GM04503 (cell line): ENCODE measurements at places on chromosomes 3 and 15.

DNA sequence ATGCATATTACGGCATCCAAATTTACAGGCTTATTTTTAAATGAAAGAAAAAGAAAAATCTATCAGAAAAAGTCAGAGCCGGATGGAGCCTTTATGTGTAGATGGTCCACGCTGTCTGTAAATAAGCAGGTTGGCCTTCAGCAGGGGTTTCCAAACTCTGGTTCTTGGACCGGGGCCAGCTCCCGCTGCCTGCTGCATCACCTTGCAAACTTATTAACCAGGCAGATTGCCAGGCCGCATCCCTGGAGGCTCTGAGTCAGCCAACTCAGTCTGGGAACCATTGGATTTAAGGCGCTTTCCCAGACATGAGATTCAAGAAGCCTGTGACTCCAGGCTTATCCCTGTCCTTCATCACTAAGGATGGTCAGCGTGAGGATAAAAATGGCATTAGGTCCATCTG is 212.4 kb downstream of the OPA1 start:
- DNase-seq, result no peak

DNA sequence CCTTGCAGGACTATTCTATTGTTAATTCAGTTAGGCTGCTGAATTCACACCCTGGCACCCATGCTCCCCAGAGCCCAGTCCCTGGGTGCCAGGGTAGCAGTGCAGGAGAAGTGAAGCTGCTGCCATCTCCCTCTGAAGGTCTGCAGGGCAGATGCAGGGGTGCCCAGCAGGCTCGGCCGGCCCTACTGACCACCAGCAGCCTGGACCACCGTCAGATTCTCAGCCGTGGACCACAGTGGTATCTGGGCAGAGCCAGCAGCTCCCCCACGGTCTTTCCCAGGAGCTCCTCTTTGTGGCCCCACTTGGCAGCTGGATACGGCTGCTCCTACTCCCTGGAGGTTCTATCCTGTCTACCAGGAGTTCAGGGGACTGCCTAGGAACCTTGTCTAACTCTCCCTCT is 46.8 kb downstream of the ALDH1L1 start:
- no peak for DNase-seq

- no peak for DNase-seq
These were observed 108.6 kb upstream of the AADACL2 start for GRCh38 chr3:151625086-151625485.

DNA sequence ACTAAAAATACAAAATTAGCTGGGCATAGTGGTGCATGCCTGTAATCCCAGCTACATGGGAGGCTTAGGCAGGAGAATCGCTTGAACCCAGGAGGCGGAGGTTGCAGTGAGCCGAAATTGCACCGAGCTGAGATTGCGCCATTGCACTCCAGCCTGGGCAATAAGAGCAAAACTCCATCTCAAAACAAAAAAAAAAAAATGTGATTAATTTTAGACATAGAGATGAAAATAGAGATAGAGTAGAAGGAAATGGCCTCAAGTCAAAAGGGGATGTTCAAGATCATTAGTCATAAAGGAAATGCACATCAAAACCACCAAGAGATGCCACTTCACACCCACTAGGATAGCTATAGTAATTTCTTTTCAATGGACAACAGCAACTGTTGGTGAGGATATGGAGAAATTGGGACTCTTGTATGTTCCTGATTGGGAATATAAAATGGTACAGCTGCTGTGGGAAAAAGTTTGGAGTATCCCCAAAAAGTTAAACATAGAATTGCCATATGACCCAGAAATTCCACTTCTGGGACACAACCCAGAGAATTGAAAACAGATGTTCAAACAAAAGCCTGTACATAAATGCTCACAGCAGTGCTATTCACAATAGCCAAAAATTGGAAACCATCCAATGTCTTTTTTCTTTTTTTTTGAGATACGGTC is 55.4 kb downstream of the ABHD2 start:
- DNase-seq, result peak; percentile 86

- DNase-seq, result no peak
These were observed 4.8 kb downstream of the UBE2E1 start for GRCh38 chr3:23810343-23811184.

DNA sequence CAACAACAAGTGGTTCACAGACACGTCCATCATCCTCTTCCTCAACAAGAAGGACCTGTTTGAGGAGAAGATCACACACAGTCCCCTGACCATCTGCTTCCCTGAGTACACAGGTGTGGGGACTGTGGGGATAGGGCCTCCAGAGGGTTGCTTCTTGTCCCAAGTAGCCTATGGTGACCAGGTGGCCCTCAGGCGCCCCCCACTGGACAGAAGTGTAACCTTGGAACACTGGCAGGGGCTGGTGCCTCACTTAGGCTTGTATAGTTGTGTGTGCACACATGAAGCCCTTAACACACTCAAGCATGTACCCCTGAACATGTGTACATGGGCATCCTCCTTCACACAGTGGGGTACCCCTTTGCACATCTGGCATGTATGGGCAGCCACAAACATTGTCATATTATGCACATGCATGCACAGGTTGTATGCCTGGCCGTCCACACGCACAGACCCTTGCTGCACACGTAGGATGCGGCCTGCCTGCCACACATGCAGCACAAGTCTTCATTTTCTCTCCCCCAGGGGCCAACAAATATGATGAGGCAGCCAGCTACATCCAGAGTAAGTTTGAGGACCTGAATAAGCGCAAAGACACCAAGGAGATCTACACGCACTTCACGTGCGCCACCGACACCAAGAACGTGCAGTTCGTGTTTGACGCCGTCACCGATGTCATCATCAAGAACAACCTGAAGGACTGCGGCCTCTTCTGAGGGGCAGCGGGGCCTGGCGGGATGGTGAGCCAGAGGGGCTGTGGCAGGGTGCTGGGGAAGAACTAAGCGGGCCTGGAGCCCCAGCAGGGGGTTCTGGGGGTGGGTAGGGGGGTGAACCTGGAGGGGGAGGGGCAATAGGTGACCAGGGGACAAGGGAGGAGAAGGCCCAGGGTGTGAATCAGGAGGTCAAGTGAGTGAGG is 11.7 kb upstream of the SEMA3B start:
- DNase-seq, result no peak

DNA sequence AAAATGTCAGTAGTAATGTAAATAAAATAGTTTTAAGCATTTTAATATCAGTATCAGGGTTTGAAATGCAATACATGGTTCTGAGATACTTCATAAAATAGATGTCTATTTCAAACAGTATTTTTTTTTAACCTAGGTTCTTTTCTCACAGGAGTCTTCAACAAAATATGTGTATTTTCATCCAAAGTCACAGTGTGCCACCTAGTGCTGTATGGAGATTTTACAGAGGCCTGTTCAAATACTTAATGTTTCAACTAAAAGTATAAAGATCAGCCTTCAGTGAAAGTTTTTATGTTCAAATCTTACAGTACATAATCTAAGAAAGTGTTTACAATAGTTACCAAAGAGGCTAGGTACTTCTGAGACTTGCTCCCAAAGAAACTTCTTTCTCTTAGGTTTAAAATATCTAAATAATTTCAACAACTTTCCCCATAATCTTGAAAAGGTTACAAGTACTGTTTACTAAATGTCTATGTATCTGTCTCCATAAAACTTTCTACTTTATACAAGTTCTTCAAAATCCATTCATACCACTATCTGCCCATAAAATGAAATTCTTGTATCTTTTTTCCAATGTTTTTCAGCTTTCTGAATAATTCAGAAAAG is 38.3 kb downstream of the SCAPER start:
- peak; percentile 14 for DNase-seq

GRCh38 chr3:194702545-194702944 is 16.9 kb downstream of the FAM43A start:
- DNase-seq, result no peak

DNA sequence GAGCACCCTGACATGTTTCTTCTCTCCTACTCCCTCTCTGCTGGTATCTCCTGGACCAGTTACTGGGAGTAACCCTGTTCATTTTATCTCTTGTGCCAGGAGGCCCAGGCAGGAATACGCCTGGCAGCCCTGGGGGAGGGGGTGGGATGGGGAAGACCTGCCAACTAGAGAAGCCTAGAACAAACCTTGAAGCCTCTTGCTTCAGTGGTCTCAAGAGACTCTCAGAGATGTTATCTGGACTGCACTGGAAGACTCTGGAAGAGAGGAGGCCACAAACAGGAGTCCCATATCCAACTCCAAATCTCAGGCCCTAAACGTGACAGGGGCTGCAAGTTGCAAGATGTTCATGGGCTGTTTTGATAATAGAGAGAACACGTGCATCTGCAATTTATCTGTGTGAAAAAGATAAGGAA is at the start of gene EPB42:
Gene EPB42 (minus strand): TSS at position 28 of the 413 bp plus-strand sequence. CDS start 193 bp downstream, outside the sequence.
- DNase-seq, result no peak

- DNase-seq, result no peak
These were observed 55.7 kb downstream of the GALK2 start for GRCh38 chr15:49225572-49226281.

GRCh38 chr15:34796847-34797435 is 1.6 kb upstream of the ACTC1 start:
- DNase-seq, result no peak

DNA sequence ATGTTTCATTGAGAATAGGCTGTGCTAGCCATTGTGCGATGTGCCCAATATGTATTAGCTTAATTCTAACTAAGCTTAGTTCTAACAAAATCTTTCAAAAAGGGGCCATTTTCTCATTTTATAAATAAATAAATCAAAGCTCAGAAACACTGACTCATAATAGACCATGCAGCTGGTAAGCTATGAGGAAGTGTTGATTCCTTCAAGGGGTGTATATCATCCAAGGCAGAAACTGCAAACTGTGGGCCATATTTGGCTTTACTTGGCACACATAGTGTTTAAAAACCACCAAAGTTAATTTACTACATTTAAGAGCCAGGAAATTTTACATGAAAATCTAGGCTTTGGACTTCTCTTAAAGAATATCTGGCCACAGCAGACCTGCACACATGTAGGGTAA is 136.5 kb downstream of the ZNF621 start:
- DNase-seq, result no peak

DNA sequence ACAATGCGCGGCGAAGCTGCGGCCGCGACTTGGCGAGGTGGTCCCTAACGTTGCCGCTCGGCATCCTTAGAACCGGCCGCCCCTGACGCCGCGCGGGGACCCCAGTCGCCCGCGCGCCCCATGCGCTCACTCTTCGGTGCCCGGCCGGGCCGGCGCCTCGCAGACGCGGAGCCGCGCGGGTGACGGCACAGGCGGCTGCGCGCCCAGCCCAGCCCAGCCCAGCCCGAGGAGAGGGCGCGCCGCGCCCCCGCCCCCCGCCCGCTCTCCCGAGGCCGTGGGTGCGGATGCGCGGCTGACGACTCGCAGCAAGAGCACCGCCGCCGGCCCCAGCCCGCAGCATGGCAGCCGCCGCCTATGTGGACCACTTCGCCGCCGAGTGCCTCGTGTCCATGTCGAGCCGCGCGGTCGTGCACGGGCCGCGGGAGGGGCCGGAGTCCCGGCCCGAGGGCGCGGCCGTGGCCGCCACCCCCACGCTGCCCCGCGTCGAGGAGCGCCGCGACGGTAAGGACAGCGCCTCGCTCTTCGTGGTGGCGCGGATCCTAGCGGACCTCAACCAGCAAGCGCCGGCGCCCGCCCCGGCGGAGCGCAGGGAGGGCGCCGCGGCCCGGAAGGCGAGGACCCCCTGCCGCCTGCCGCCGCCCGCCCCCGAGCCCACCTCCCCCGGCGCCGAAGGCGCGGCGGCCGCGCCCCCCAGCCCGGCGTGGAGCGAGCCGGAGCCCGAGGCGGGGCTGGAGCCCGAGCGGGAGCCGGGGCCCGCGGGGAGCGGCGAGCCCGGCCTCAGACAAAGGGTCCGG is 437 bp downstream of the KLF13 start:
- DNase-seq, result no peak

- DNase-seq, result no peak
These were observed 37.1 kb upstream of the TSC22D2 start for GRCh38 chr3:150370999-150371398.

DNA sequence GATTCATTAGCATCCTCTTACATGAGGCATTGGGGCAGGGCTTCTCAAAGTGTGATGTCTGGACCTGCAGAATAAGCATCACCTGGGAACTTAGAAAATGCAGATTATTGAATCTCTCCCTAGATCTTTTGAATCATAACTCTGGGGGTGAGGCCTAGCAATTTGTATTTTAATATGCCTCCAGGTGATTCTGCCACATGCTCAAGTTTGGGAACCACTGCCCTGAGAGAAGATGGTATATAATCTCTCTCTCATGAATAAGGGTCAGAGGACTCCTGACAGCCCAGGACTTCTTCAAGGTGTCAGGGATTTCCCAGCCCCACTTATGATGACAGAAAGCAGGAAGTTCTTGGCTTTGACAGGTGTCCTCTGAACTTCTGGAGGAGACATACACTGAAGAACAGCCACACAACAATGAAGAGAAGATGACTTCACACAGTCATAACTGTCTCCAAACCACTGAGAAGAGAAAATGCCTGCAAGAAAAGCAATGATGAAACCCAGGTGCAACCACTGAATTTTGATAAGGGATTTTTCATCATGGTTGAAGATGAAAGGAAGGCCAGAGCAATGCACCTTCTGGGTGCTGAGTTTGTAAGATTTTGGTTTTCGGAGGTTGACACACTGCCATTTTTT is 211.9 kb upstream of the MRPL3 start:
- DNase-seq, result no peak

GRCh38 chr3:126522363-126522788 is 1.6 kb upstream of the CHST13 start:
- peak; percentile 7 for DNase-seq

DNA sequence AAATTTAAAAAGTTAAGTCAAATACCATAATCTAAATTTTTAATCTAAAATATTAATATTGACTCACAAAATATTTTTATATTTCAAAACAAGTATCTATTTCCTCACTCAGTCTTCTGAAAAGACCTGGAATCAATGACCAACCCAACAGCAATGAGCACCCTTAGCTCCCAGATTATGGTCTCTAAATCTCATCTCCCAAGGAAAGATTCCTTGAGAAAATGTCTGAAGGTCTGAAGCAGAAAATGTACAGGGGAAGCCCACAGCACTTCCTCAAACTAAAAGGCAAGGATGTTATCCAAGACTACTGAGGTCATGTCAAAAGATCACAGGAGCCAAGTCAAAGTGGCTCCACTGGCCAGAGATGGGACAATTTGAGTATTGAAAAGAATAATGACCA is 51.0 kb upstream of the SLCO2A1 start:
- no peak for DNase-seq

- DNase-seq, result no peak
These were observed 51.9 kb downstream of the SERPINI1 start for GRCh38 chr3:167787440-167787839.

GRCh38 chr3:47243419-47244147 is 39.0 kb downstream of the KIF9 start:
- DNase-seq, result no peak

DNA sequence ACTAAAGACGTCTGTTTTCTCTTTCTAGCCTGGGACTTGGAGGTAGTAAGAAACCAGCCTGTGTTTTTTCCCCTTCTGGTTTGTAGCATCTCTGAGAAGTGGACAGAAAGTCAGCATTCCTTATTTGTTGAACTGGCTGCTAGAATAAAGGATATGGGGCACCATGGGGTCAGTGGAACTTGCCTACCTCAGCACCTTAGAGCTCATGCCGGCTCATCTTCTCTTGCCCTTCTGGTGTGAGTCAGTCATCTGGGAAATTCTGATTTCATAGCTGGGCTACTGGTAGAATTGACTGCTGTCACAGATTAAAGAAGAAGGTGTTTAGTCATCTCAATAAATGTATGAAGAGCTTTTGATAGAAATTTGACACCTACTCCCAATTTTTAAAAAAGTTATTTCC is 202.7 kb upstream of the TOPAZ1 start:
- DNase-seq, result no peak
